Subcutaneous preadipocyte (primary cell): ENCODE measurements at places on chromosomes 1 and 21. TPM values are rescaled to one million over a fixed set of nuclear protein-coding genes. Genes with fewer than 3 reads are reported as not detected.

ETV3L gene
- total RNA-seq: not detected in 2 replicates

SAMD13 gene
- 0.73 and 1.4 TPM in 2 replicates for total RNA-seq

CFHR2 gene
- not detected in 2 replicates for total RNA-seq

IFNGR2 gene
- total RNA-seq: 54.4 and 72.9 TPM in 2 replicates

TRIM58 gene
- 0.98 and 4.0 TPM in 2 replicates for total RNA-seq

SLC9A1 gene
- total RNA-seq: 3.7 and 5.3 TPM in 2 replicates

SLC30A7 gene
- 37.5 and 46.9 TPM in 2 replicates for total RNA-seq

GPR3 gene
- total RNA-seq: 0.73 and 1.2 TPM in 2 replicates

OR2W3 gene
- total RNA-seq: 0.20 and 3.7 TPM in 2 replicates

OXCT2 gene
- total RNA-seq: 1.6 and 1.8 TPM in 2 replicates

TNNI3K gene
- 0.37 and 0.39 TPM in 2 replicates for total RNA-seq
